ENCODE measurements at places on chromosomes 12 and 14.

DNA sequence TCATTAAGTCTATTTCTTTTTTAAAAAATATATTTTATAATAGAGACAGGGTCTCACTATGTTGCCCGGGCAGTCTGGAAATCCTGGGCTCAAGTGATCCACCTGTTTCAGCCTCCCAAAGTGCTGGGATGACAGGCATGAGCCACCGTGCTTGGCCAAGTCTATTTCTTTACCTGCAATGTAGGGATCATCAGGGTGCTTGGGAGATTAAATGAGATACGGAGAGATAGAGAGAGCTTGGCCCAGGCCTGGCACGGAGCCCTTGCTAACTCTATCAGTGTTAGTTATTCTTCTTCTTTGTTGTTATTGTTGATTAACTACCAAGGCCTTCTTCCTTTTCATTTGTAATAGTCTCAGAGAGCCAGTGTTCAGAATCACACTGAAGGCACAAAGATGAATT is 3.1 kb downstream of the CABP1 start:
- DNase-seq = no peak

GRCh38 chr12:110174373-110174996 is 50.3 kb downstream of the IFT81 start:
- no peak for DNase-seq

DNA sequence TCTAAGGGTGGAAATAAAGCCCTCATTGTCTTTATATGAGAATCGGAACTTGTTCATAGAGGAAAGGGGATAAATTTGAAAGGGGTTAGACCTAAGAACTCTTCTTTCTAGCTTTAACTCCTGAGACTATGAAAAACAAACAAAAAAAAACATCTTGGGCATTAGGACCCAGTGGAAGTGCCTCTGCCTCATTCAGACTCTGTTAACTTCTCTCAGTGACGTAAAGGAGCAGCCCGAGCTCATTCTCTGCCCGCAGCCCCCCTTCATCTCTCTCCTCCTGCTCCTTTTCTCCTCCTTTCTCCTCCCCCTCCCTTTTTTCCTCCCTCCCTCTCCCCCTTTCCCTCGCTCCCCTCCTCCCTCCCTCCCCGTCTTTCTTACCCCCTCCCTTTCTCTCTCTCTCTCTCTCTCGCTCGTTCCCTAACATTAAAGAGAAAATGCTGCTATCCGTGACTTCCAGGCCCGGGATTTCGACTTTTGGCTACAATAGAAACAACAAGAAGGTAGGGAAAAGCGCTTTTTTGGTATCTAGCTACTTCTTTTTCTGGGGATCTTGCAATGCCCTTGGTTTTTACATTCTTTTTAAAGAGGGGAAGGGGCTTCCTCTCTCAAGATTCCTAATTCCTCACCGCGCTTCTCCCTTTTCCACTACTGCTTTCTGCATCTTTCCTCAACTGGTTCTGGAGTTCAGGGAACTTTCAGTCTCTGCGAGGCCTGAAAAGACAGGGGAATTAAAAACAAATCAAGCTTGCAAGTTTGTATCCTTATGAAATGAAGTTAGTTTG is at the start of gene RBMS2:
TSS of gene RBMS2 (plus strand) at position 231 of the 782 bp plus-strand sequence. CDS start at position 435, 204 bp downstream.
- peak; percentile 97 for DNase-seq

DNA sequence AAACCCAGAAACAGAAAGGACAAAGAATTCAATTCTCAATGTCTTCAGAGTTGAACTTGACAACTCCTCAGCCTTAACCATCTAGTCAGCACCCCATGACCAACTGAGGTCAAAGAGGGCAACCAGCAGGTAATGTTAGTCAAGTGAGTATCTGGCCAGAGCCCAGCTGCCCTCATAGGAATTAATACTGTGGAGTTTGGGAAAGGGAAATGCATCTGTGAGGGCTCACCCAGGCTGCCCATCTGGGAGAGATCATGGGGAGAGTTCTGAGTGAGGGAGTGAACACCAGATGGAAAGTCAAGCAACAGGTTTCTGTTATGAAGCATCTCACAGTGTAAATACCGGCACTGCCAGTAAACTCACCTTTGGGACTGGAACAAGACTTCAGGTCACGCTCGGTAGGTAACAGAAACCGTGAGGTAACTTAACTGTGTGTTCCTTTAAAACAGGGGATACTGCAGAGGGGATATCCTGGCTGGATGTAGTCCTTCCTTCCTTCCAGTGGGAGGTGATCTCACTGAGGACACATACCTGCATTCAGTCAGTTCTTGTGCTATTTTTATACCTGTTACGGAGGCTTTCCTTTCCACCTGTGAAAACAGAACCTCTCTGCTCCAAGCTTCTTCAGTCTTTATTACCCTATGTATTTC is 94.4 kb downstream of the DAD1 start:
- DNase-seq = no peak

- DNase-seq = no peak
These were observed 701.2 kb upstream of the FBXO33 start for GRCh38 chr14:40133463-40133862.

DNA sequence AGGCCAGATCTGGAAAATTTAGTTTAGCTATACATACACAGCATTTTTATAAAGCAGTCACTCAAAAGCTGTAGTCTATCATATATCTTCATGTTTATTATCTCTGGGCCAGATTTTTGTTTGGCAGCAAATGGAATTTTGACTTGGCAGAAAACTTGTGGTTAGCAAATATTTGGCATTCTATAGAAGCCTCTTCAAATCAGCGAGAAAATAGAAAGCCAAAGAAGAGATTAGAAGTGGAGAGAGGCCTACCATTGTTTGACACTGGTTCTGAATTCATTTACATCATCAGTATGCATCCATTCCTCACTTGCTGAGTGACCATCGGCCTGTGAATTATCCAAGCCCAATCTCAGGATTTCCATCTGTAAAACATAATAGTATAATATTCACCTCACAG is 1077.6 kb downstream of the GALC start:
- peak; percentile 42 for DNase-seq

DNA sequence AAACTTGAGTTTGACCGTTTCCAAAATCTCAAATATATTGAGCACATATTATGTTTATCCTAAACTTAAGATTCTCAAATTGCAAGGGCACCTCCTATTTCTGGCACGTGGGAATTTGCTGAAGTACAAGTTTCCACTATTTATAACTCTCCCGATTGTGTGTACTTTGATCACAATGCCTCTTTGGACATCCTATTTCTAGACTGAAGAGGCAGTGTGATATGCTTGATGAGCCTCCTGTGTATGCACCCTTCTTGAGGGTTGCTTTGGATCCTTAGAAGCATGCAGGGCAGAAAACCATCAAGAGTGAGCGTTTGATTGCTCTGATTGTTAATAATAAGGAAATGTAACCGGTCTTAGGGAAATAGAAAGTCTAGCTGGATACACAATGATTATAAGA is 218.9 kb upstream of the RBM19 start:
- DNase-seq = no peak

DNA sequence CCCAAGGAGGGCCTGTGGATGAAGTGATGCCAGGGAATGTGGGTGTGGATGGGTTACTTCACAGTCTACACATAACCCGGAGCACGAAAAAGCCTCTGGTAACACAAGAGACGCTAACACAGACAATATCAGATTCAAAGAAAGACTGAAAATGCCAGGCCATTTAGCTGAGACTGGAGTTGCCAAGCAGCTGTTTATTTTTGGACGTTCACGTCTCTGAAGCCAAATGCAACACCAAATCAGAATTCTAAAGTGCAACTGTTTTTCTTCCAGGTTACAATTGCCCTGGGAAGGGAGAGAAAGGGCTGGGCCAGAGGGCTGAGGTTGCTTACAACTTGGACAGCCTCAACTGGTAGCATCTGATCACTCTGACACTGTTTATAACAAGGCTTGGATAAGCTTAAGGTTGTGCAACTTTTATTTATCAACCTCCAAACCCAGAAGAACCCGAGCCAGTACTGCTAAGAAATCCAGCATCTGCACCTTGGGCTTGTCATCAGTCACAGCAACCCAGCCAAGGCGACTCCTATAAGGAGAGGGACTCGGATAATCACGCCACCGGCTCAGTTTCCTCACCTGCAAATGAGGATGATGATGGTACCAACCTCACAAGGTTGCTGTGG is 24.8 kb downstream of the NUAK1 start:
- DNase-seq = no peak

DNA sequence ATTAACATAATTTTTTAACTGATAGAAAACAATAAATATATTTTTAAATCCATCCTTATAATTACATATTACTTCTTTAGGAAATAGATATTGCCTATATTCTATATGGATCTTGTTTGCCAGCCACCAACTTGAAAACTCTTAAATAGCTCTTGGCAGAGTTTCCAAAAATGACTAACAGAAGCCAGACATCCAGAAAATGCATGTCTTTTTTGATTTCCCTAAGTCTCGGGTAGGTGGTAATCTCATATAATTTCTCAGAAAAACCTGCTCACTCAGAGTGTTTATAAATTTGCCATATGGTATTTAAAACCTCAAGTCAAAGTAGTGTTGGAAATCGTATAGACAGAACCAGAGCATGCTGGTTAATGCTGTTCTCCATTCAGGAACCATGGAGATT is 360.4 kb upstream of the FOXG1 start:
- peak; percentile 35 for DNase-seq

All from fibroblast of pulmonary artery (primary cell).